NCI-H2107 (cell line): ENCODE measurements at places on chromosomes 11 and 22.

- no peak for DNase-seq
Observed at GRCh38 chr11:46242041-46242951, 35.2 kb upstream of the CREB3L1 start.

GRCh38 chr11:106152013-106152412 is 74.6 kb downstream of the AASDHPPT start:
- DNase-seq = no peak

GRCh38 chr22:45310977-45311531 is 1.3 kb downstream of the FAM118A start:
- no peak for DNase-seq

GRCh38 chr22:44361391-44362126 is 48.8 kb upstream of the SHISAL1 start:
- no peak for DNase-seq

DNA sequence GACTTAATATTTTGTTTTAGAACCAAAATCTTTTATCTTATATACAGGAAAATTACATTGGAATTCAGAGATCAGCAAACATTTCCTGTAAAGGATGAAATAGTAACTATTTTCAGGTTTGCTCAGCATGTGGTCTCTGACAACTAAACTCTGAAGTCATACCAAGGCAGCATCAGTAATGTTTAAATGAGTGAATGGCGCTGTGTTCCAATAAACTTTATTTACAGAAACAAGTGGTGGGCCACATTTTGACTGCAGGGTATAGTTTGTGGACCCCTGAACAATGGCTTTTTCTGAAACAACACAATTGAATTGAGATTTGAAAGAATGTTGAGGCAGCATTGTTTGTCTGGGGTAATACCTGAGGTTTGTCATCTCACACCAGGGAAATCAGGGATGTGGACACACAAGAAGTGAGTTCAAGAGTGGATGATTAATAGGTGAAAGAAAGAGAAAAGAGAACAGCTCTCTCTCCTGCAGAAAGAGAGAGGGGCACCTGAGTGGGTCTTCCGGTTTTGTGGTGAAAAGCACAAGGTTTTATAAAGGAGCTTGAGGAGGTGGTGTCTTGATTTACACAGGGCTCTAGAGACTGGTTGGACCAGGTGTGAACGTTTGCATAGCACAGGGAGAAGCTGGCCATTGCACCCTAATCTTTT is 113.5 kb upstream of the VPREB1 start:
- no peak for DNase-seq

- no peak for DNase-seq
Observed at GRCh38 chr11:2473361-2474058, 28.7 kb downstream of the KCNQ1 start.

GRCh38 chr11:61356706-61357105 is 5.0 kb downstream of the CYB561A3 start:
- DNase-seq = no peak

- DNase-seq = no peak
Observed at GRCh38 chr11:27411328-27411727, 48.3 kb upstream of the CCDC34 start.

GRCh38 chr11:77813256-77813655 is 7.3 kb downstream of the RSF1 start:
- no peak for DNase-seq

GRCh38 chr11:110728476-110728875 is 16.2 kb upstream of the ARHGAP20 start:
- no peak for DNase-seq

- no peak for DNase-seq
Observed at GRCh38 chr11:123260511-123261211, 65.6 kb upstream of the CLMP start.

- DNase-seq = no peak
Observed at GRCh38 chr11:68942751-68943271, 38.0 kb downstream of the MRGPRD start.

GRCh38 chr11:67412495-67413179 is 2.8 kb upstream of the CARNS1 start:
- DNase-seq = no peak

GRCh38 chr22:45817745-45818423 is 146.2 kb downstream of the ATXN10 start:
- DNase-seq = no peak

- no peak for DNase-seq
Observed at GRCh38 chr11:65536412-65537295, 11.8 kb downstream of the SCYL1 start.

GRCh38 chr22:46086577-46087335 is 63.6 kb upstream of the PPARA start:
- no peak for DNase-seq

GRCh38 chr22:37273126-37273845 is 9.0 kb upstream of the CYTH4 start:
- no peak for DNase-seq

DNA sequence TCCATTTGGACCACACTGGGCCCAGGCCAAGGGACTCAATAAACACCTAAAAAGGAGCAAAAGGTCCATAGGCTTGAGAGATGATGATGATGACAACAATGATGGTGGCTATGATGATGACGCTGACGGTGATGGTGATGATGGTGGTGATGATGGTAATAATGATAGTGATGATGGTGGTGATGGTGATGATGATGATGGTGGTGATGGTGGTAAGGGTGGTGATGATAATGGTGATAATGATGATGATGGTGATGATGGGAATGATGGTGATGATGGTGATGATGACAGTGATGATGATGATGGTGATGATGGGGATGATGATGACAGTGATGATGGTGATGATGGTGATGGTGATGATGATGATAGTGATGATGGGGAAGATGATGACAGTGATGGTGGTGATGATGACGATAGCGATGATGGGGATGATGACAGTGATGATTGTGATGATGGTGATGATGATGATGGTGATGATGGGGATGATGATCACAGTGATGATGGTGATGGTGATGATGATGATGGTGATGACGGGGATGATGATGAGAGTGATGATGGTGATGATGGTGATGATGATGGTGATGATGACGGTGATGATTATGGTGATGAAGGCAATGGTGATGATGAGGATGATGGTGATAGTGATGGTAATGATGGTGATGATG is 7.1 kb upstream of the RASD2 start:
- DNase-seq = no peak

- no peak for DNase-seq
Observed at GRCh38 chr11:79108851-79109250, 332.0 kb downstream of the TENM4 start.

DNA sequence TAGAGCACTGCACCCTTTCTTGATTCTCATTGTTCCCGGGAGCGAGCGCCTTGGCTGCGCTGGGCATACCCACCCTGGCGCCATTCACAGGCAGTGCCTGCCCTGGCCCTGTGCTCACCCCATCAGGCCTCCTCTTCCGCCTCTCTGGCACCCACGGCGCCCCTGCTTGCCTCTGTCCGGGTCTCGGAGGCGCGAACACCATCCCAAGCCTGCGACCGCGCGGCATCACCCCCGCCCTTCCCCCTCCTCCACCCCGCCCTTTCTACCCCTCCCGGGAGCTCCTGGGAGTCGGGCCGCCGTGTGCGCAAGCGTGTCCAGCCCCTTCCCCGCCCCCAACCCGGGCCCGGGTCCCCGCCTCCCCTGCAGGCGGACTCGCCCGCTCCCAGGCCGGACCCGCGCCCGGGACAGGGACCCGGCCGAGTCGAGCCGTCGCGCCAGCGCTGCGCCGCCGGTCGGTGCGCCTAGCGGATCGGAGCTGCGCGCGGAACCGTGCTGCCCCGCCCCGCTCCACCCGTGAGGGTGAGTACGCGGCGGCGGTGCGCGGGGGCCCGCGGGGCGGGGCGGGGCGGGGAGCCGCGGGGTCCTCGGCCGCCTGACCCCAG is at the start of gene ST3GAL4:
Gene ST3GAL4 (plus strand): TSS at position 363 of the 602 bp plus-strand sequence. CDS start 50,470 bp downstream, outside the sequence.
- no peak for DNase-seq

GRCh38 chr11:4926608-4927007 is 2.5 kb upstream of the OR51G1 start:
- no peak for DNase-seq
